ENCODE measurements at places on chromosomes 13 and 19.

DNA sequence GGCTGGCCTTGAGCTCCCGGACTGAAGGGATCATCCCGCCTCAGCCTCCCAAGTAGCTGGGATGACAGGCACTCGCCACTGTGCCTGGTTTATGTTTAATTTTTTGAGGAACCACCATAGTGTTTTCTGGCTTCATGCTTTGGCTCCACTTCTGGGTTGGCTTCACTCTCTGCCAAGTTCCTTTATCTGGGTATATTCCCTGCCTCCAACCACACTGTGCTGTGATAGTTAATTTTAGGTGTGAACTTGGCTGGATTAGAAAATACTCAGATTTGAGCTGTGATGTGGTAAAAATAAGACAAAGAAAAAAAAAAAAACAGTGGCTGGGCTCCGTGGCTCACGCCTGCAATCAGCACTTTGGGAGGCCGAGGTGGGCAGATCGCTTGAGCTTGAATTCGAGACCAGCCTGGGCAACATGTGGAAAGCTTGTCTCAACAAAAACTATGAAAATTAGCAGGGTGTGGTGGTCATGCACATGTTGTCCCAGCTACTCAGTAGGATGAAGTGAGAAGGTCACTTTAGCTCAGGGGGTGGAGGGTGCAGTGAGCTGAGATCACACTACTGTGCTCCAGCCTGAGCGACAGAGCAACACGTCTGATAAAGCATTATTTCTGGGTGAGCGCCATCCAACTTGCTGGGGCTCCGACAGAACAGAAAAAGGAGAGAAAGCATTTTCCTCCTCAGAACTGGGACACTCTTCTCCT is 7.5 kb upstream of the ILF3 start:
- DNase-seq, result no peak

- DNase-seq, result peak; percentile 68
Observed at GRCh38 chr19:19997656-19998268, 41.5 kb downstream of the ZNF682 start.

GRCh38 chr19:47507012-47507411 is 7.9 kb downstream of the NAPA start:
- no peak for DNase-seq

DNA sequence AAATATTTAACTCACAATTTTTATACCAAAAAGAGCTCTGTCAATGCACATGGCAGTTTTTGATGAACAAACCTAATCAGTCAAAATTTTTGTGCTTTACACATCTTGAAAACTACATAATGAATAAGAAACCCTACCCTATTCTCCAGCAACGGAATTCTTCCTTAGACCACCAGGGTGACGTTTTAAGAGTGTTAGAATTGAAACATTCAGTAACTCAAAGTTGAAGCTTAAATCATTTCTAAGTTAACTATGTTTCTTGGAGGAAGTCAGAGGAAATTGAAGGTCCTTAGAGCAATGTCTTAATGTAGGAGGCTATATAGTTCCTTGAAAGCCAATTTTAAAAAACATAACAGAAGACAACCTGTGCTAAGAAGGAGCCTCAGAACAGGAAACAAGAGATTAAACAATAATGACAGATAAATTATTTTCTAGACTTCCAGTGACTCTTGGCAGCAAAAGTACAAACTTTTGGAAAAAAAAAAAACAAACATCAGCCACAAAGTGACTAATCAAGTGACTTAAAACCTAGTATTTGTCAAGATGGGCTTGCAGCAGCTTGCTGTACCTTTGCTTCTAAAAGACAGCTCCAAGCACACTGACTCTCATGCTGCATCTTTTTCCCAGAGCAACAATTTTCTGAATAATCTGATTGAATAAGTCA is 6.2 kb downstream of the SPRY2 start:
- DNase-seq, result no peak

DNA sequence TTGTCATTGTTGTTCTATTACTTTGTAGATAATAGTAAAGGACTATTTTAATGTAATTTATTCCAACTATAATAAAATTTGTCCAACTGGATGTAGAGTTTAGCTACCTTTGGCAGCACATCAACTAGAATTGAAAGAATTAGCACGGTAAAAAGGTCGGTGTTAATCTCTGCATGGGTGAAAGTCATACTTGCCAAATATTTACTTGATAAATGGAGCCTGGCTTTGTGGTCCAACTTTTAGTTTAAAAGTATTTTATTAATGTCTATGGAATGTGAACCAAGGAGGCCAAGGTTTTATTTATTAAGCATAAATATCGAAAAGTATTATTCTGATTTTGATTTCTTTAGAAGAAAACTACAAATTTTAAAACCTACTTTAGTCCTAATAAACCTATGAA is 1389.0 kb downstream of the PCDH9 start:
- DNase-seq, result no peak

GRCh38 chr19:13255041-13255718 is 105.0 kb downstream of the IER2 start:
- no peak for DNase-seq
